ENCODE measurements at places on chromosomes 3 and 15.

GRCh38 chr3:34646911-34647460 is 848.6 kb downstream of the PDCD6IP start:
- no peak for DNase-seq

DNA sequence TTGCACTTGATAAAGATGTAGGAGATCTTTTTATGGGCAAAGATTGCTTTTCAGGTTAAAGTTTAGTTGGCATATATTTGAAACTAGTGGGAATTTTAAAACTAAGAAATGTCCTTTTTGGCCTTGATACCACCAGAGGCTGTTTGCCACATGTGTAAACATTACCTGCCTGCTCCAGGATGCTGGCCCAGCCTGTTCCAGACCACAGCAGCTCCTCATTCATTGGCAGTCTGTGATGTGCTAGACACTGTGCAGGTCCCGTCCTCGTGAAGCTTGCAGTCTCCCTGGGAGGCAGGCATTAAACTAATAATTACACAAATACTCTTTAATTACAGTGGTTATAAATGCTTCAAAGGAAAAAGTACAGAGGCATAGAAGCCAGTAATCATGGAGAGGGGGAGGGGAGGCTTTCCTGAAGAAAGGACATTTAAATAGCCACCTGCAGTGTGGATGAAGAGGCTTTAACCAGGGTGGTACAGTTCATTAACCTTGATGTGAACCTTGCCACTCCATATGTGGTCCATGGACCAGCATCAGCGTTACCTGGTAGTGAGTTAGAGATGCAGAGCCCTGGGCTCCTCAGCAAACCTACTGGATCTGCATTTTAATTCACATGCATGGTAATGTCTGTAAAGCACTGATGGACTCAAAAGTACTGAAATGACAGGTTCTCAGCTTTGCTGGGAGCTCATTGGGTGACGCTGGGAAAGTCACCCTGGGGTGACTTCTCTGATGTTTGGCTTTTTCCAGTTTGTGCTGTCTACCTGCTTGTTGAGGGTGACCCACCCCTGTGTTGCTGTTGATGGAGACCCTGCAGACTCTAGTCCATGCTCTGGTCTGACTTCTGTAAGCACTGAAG is 5.3 kb downstream of the ZNF710 start:
- no peak for DNase-seq

GRCh38 chr15:49808341-49808740 is 187.5 kb downstream of the DTWD1 start:
- DNase-seq: no peak

DNA sequence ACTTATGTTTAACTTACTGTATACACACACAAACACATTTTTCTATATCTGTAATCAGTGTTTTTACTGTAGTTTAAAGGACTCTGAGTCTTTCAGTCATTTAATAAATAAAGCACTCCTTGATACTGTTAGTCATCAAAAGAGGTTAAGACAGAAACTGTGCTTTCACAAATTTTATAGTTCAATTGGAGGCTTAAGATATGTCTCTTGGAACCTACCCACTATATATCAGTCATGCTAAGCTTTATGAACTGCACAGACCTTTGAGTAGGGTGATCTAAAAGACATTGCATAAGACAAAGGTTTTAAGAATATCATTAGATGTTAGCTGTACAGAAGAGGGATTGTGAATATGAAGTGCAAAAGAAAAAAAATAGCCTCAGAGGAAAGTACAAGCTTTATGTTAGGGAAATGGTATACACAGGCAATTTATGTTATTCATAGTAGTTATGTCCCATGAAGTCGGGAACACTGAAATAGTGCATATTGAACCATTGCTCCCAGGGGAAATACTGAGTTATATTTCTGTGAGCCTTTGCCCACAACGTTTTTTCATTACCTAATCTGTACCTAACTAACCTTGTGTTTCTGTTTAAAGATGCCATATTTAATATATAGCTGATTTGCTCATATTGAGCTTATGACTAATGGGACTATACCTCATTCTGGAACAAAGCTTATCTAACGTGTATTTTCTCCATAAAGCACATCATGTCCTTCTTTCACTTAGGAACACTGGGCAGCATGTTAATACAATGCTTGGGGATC is 19.7 kb downstream of the CHMP2B start:
- DNase-seq: no peak

DNA sequence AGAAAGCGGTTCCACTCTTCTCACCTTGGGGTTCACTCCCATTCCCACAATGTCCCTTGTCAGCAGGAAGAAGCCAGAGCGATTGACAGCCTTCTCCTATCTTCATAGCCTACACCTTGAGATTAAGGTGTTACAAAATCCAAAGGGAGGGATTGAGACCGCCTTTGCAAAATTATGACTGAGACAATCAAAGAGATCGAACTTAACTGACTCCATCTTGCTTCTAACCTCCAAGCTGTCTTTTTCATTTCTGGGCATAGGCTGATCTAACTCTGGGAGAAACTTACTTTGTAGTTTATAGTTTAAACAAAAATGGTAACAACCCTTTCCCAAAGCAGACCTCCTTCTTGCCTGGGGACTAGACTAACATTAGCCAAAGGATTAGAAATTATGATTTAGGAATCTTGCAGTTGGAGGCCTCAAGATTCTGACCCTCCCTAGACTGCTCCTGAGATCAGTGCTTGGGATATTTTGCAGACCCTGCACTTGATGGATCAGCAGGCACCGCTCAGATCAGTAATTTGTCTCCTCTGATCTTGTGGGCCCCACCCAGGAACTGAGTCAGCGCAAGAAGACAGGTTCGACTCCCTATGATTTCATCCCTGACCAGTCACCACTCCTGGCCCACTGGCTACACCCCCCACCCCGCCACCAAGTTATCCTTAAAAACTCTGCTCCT is 40.0 kb downstream of the PAQR5 start:
- no peak for DNase-seq

DNA sequence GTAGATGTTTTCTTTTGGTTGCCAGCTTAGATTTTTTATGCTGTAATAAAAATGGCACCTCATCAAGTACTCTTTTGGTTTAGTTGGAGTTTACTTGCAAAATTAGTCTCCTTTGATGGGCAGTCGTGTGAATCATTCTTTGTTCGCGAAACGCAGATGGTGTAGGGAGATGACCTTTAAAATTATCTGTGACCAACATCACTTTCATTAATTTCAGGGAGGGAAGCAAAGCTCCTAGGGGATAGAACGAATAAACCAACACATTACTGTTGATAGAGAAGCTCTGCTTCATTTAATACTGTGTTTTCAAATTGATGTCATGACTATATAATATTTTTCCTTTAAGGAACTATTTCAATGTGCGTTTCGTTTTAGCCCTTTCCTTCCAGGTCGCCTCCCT is 67.4 kb downstream of the USP13 start:
- no peak for DNase-seq

- no peak for DNase-seq
Observed at GRCh38 chr3:143302638-143303171, 183.1 kb downstream of the CHST2 start.

- DNase-seq: no peak
Observed at GRCh38 chr15:95829062-95829461, 501.4 kb upstream of the NR2F2 start.

Data from T follicular helper cell (primary cell).